ENCODE measurements at places on chromosomes 7 and 10. TPM values are rescaled to one million over a fixed set of nuclear protein-coding genes. Genes with fewer than 3 reads are reported as not detected.

The MKLN1 gene
- 16.9 TPM for polyA plus RNA-seq

DNA sequence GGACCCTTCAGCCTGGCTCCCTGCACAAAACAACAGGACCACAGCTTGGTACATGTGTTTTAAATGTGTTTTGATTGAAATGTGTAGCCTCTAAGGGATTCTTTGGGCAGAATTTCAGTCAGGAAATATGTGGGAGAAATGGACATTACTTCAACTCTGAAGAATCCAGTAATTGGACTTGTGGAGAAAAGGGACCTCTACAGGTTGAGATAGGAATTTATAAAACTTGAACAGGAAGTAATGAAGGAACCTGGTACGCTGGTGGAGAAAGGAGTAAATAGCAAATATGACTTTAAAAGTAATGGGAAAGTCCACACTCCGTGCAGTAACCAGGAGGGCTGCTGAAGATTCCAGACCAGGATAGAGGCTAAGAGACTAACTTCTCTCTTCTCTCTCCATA is 220.5 kb downstream of the LHFPL3 start:
- no peak for DNase-seq

The DKK1 gene
- polyA plus RNA-seq, result 0.18 TPM

GRCh38 chr7:122485856-122486255 is 181.3 kb upstream of the FEZF1 start:
- no peak for DNase-seq

DNA sequence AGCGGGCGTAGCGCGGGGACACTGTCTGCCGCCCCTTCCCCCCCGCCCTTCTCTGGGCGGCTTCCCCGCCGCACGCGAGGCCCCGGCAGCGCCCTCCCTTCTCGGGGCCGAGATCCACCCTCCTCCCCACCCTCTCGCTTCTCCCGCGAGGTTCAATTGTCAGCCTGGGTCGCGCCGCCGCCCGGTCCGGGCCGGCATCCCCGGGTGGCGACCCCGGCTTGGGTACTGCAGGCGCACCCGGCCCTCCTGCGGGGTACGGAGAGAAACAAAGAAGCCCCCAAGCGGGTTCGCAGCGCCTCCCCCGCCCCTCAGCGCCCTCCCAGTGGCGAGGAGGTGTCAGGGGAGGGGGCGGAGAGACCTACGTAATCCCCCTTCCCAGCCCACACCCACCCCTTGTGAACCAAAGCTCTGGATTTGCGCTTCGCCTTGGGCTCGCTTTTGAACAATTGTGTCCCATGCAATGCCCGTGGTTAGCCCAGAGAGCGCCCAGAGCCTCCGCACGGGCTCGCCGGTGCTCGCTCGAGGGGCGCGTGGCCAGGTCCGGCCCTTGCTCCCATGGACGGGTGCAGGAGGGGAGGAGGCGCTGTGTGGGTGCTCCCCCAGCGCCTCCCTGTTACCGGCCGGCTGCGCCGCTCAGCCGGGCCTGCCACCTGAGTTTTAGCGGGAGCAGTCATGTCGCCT is 634 bp downstream of the HECW1 start:
- DNase-seq, result peak; percentile 30

The GPER1 gene
- polyA plus RNA-seq, result 3.6 TPM

The NKX1-2 gene
- polyA plus RNA-seq, result not detected

- DNase-seq, result no peak
Observed at GRCh38 chr7:137544453-137545058, 201.0 kb upstream of the PTN start.

DNA sequence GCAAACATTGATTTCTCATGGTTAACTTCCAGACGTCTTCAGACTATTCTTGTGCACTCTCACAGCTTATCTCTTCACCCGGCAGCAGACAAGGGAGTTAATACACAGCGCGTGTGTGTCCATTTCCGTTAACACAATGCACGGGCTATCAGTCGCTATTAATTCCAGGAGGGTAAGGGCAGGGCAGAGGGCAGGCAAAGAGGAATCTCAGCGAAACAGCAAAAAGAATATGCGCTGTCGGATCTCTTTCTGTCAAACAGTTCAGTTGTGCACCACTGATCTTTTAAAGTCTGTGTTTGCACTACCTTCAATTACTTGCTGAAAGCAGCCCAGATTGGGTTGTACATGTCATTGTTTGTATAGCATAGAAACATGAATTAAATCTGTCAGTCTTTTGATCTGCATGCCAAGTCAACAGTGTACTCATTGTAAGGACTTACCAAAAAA is 41.1 kb upstream of the CABCOCO1 start:
- no peak for DNase-seq

GRCh38 chr7:46534664-46535588 is 613.9 kb upstream of the IGFBP3 start:
- peak; percentile 32 for DNase-seq

The SPDYE11 gene
- polyA plus RNA-seq, result not detected

- no peak for DNase-seq
Observed at GRCh38 chr7:112744818-112745217, 45.4 kb downstream of the TMEM168 start.

GRCh38 chr10:28248092-28248491 is 54.8 kb downstream of the MPP7 start:
- no peak for DNase-seq

The GARS1 gene
- polyA plus RNA-seq, result 38.3 TPM
